ENCODE measurements at places on chromosomes 6 and 20.

DNA sequence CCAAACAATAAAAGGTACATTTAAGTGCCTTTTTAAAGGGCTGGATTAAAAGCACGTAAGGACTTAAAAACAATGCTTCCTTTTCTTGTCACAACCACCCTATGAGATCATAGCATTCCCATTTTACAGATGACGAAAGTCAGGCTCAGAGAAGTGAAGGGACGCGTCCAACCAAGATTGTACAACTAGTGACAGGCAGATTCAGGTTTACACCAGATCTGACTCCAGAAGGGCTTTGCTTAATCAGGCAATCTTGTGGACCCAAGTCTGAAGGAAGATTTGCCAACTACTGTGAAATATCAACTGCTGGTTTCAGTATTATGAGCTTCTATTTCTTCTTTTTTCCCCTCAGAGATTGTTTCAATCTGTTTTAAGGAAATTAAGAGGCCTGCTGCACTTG lies 877 bp downstream of the ENPP4 start:
- DNase-seq: no peak
- peaks cover 28% of the 10 kb centered on the region for H3K4me1 ChIP-seq
- peak overlapping the region; percentile 62 for H3K4me3 ChIP-seq
- H3K27ac ChIP-seq: peak overlapping the region; percentile 81
- H3K36me3 ChIP-seq: no peaks in the 10 kb centered on the region
- no peaks in the 10 kb centered on the region for H3K27me3 ChIP-seq

- no peaks in the 10 kb centered on the region for H3K36me3 ChIP-seq
- no peaks in the 10 kb centered on the region for H3K27me3 ChIP-seq
- no peak overlapping the region for H3K4me3 ChIP-seq
- no peak overlapping the region for H3K27ac ChIP-seq
Measured at GRCh38 chr6:19692506-19693298, 144.5 kb upstream of the ID4 start.

DNA sequence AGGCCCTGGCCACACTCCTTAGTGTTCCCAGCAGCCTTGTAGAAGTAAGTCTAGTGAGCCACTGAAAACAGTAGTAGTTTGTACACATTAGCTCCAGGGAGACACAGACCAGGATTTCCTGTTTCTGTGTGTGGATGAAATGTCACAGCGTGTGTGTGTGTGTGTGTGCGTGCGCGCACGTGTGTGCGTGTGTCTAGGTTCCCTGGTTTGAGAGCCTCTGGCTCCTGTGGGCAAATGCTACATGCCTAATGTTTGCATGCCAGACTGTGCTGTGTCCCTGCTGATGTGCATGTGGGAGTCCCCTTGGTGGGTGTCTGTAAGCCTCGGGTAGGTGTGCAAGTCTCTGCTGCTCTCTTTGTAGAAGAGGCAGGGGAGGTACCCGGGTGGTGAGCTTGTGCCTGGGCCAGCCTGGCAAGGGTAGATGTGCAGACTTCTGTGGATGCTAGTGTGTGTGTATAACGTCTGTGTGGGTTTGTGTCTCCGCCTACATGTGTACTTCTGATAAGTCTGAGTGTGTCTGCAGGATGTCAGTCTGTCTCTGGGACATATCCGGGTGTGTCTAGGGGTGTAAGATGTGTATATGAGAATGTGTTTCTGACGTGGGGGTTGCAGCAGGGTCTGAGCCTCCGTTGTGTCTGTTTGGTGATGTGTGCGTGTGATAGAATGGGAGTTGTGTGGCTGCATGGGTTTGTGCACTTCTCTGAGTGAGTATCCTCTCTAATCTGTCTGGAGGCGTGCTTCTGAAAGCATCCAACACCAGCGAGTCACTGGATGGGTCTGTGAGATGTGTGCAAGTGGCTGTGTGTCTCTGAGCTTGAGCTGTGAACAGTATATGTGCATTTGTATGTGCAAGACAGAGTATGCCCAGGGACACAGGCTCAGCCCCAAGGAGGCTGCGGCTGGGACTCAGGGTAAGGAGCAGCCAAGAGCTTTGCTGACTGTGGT lies 19.0 kb upstream of the TLDC2 start:
- H3K27ac ChIP-seq: no peak overlapping the region
- DNase-seq: peak; percentile 78
- H3K27me3 ChIP-seq: no peaks in the 10 kb centered on the region
- H3K4me3 ChIP-seq: no peak overlapping the region

GRCh38 chr20:57908704-57909630 lies 199.2 kb upstream of the PMEPA1 start:
- no peaks in the 10 kb centered on the region for H3K27me3 ChIP-seq
- H3K4me3 ChIP-seq: no peak overlapping the region
- H3K4me1 ChIP-seq: no peaks in the 10 kb centered on the region
- DNase-seq: no peak
- H3K36me3 ChIP-seq: no peaks in the 10 kb centered on the region

GRCh38 chr20:37920270-37920669 lies 17.3 kb downstream of the VSTM2L start:
- DNase-seq: no peak
- H3K4me3 ChIP-seq: no peak overlapping the region
- no peak overlapping the region for H3K27ac ChIP-seq
- no peaks in the 10 kb centered on the region for H3K36me3 ChIP-seq
- peaks cover 8% of the 10 kb centered on the region for H3K4me1 ChIP-seq

DNA sequence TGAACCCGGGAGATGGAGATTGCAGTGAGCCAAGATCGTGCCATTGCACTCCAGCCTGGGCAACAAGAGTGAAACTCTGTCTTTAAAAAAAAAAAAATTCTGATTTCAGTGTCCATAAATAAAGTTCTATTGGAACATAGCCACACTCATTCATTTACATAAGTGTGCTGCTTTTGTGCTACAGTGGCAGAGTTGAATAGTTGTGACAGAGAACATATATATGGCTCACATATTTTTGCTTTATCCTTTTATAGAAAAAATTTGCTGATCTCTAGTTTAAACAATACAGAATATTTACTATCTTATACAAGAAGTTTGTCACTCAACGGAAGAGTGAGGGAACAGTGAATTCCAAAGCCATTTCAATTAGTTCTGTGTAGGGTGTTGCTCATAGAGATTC lies 18.0 kb downstream of the MCM8 start:
- H3K27ac ChIP-seq: no peak overlapping the region
- no peaks in the 10 kb centered on the region for H3K4me1 ChIP-seq
- H3K36me3 ChIP-seq: no peaks in the 10 kb centered on the region
- no peak overlapping the region for H3K4me3 ChIP-seq
- H3K27me3 ChIP-seq: no peaks in the 10 kb centered on the region
- DNase-seq: no peak

DNA sequence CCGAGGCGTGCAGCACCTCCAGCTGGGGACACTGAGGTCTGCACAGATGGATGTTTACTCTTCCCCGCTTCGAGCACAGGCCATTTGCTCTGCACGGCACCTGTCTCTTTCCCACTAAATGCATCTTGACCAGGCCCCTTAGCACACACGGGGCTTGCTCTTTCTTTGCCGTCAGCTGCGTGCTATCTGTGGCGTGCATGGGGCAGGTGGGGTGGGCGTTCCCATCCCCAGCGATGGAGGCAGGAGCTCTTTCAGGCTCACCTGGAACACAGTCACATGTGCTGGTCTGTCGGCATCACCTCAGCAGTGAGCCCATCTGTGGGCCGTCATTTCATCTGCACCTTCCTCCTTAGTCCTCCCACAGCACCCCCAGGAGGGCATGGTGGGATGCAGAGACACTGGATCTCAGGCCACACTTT lies 35.1 kb downstream of the RBM38 start:
- H3K4me1 ChIP-seq: peaks cover 56% of the 10 kb centered on the region
- H3K27me3 ChIP-seq: no peaks in the 10 kb centered on the region
- no peak overlapping the region for H3K4me3 ChIP-seq
- peak; percentile 54 for DNase-seq

- no peaks in the 10 kb centered on the region for H3K36me3 ChIP-seq
- H3K27me3 ChIP-seq: no peaks in the 10 kb centered on the region
- H3K4me1 ChIP-seq: no peaks in the 10 kb centered on the region
- DNase-seq: no peak
- H3K27ac ChIP-seq: no peak overlapping the region
Measured at GRCh38 chr6:154536999-154537398, 26.5 kb upstream of the CNKSR3 start.

DNA sequence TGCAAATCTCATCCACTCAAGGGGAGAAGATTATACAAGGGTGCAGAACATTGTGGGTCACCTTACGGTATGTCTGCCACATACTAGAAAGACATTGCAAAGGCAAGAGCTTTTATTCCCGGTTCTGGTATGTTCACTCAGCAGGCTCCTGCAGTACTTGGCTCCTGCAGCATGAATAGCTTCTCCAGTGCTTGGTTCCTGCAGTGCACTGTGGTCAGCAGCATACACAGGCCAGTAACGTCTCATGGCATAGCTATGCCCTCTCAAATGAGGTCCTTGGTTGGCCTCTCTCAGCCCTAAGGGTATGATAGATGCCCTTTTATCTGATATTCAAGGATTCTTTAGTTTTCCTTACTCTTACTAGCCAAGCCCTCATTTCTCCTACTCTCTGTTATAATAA lies 12.6 kb downstream of the TCP11 start:
- H3K4me3 ChIP-seq: no peak overlapping the region
- H3K4me1 ChIP-seq: no peaks in the 10 kb centered on the region
- no peak for DNase-seq

DNA sequence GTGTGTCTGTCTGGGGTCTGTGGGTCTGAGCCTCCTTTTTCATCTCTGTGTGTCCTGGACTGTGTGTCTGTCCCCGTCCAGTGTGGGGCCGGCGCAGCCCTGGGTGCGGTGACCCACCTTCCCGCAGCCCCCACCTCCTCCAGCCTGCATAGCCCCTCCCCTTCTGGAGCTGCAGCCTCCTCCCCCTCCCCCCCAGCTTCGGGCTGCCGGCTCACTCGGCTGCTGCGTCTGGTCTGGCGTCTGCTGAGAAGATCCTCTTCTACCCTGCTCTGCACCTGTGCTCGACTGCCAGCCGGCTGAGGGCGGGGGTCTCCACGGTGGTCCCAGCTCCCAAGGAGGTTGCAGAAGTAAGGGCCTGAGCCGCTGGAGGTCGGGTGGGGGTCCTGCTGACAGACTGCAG lies 7.6 kb upstream of the LKAAEAR1 start:
- no peaks in the 10 kb centered on the region for H3K27me3 ChIP-seq
- no peaks in the 10 kb centered on the region for H3K36me3 ChIP-seq
- H3K4me3 ChIP-seq: no peak overlapping the region
- no peak overlapping the region for H3K27ac ChIP-seq
- no peaks in the 10 kb centered on the region for H3K4me1 ChIP-seq

- H3K36me3 ChIP-seq: peaks cover 29% of the 10 kb centered on the region
- peaks cover 36% of the 10 kb centered on the region for H3K4me1 ChIP-seq
- no peak overlapping the region for H3K4me3 ChIP-seq
- H3K27me3 ChIP-seq: no peaks in the 10 kb centered on the region
- H3K27ac ChIP-seq: peak overlapping the region; percentile 49
Measured at GRCh38 chr6:15420959-15421438, 175.1 kb downstream of the JARID2 start.

GRCh38 chr6:38159596-38159995 lies 340.1 kb downstream of the ZFAND3 start:
- H3K27me3 ChIP-seq: no peaks in the 10 kb centered on the region
- DNase-seq: no peak
- no peak overlapping the region for H3K4me3 ChIP-seq
- peaks cover 3% of the 10 kb centered on the region for H3K4me1 ChIP-seq
- peaks cover 21% of the 10 kb centered on the region for H3K36me3 ChIP-seq

GRCh38 chr6:33199687-33200218 lies 712 bp downstream of the RXRB start:
- peak overlapping the region; percentile 99 for H3K27ac ChIP-seq
- peaks cover 57% of the 10 kb centered on the region for H3K4me1 ChIP-seq

DNA sequence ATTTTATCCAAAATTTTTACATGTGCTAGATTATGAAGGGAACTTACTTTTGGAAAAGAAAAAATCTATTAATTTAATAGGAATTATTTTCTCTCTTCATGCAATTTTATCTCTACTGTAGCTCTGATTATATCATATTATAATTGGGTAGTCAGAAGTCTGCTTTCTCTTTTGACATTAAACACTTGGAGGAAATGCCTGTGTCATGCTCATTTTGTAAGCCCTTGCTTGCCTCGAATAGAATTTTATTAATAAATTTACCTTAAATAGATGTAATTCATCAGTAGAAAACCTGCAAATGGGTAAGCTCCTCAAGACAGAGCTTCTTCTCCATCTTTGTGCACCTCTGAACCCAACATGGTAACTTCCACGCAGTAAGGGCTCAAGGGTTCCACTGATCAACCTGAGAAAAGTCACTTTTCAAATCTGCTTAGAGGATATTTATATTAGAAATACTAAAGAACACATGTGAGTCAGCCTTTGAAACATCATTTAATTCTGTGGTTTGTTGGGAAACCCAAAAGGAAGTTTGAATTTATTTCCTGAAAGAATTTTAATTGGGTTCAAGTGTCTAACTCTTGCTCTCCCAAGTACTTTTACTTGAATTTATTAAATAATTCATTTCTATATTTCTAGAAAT lies 266.0 kb downstream of the ALDH8A1 start:
- H3K27me3 ChIP-seq: no peaks in the 10 kb centered on the region
- no peaks in the 10 kb centered on the region for H3K36me3 ChIP-seq
- no peaks in the 10 kb centered on the region for H3K4me1 ChIP-seq
- H3K4me3 ChIP-seq: no peak overlapping the region
- H3K27ac ChIP-seq: no peak overlapping the region
- DNase-seq: no peak

- no peak for DNase-seq
- no peaks in the 10 kb centered on the region for H3K4me1 ChIP-seq
- H3K27ac ChIP-seq: no peak overlapping the region
- no peak overlapping the region for H3K4me3 ChIP-seq
Measured at GRCh38 chr6:83231146-83231545, 38.0 kb downstream of the RWDD2A start.

GRCh38 chr6:137999815-138000214 lies 107.4 kb downstream of the PERP start:
- no peaks in the 10 kb centered on the region for H3K36me3 ChIP-seq
- H3K27me3 ChIP-seq: no peaks in the 10 kb centered on the region
- H3K4me1 ChIP-seq: no peaks in the 10 kb centered on the region
- no peak overlapping the region for H3K27ac ChIP-seq
- no peak for DNase-seq

DNA sequence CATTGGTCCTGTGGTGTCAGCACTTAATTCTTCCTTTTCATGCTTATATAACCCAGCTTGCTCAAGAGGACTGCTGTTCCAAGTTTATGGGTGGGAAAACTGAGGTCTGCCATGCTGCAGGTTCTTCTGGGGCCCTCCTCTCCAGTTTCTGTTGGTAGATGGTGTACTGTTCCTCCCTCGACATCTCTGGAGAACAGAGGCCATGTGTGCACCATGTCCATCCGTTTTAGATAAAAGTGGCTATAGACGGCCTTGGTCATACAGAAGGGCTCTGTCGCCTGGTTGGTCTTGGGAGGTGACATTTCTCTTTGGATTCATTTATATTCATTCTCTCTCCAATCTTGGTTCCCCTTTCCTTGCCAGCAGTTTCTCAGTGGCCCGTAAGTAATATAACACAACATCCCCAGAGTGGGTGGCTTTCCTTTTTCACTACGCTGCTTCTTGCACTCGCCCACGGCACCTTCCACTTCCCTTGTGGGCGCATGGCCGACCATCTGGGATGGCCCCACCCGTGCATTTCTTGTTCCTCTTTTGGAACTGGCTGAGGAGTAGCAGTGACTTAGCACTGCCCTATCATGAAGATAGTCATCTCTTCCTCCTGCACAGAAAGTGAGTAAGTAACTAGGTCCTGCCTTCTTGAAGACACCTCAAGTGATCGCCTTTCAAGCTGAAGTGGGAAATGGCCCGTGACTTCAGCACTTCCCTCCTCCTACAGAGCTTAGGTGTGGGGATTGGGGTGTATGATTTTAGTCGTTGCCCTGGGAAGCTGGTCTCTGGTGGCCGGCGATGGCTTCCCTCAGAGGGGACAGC lies 94.2 kb downstream of the RREB1 start:
- H3K4me1 ChIP-seq: peaks cover 67% of the 10 kb centered on the region
- H3K27ac ChIP-seq: peak overlapping the region; percentile 86
- peak; percentile 93 for DNase-seq
- no peaks in the 10 kb centered on the region for H3K27me3 ChIP-seq
